Endothelial cell (in vitro differentiated cells): ENCODE measurements at places on chromosomes 13 and 19. TPM values are rescaled to one million over a fixed set of nuclear protein-coding genes. Genes with fewer than 3 reads are reported as not detected.

SCEL gene
- not detected for total RNA-seq

- DNase-seq: peak; percentile 31
Measured at GRCh38 chr19:46639358-46640182, 3.6 kb upstream of the GNG8 start.

- DNase-seq: no peak
Measured at GRCh38 chr13:102900193-102900608, 54.4 kb downstream of the ERCC5 start.

- no peak for DNase-seq
Measured at GRCh38 chr19:40128991-40129390, 38.2 kb upstream of the ZNF780A start.

DNA sequence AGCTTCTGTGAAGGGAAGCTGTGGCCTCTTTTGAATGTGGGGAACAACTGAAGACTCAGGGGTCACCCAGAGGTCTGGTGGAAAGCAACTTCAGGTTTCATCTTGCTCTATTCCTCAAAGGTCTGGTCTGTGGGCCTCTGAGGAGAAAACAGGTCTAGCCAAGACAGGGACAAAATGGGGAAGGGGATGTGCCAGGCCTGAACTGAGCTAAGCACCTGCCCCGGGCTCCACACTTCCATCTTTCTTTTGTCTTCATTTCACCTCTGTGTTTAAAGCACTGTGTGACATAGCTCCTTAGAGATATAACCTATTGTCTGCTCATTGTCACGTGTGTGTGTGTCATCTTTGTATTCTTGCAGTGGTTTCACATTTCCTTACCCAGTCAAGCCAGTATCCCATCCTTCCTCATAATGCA is 19.9 kb upstream of the GDF15 start:
- no peak for DNase-seq

GRCh38 chr13:24651718-24652345 is 28.4 kb upstream of the ATP12A start:
- no peak for DNase-seq

- DNase-seq: no peak
Measured at GRCh38 chr13:47008318-47008717, 111.5 kb upstream of the HTR2A start.

GRCh38 chr19:6065685-6066374 is 44.5 kb downstream of the RFX2 start:
- DNase-seq: peak; percentile 37

PCP2 gene
- total RNA-seq: not detected

KLK8 gene
- total RNA-seq: not detected

GRCh38 chr13:43911278-43911677 is 31.6 kb downstream of the LACC1 start:
- DNase-seq: no peak

LILRB1 gene
- not detected for total RNA-seq

- DNase-seq: no peak
Measured at GRCh38 chr13:94143624-94144350, 335.7 kb downstream of the DCT start.

GRCh38 chr19:3207461-3208242 is 16.8 kb upstream of the CELF5 start:
- DNase-seq: no peak

C19orf85 gene
- total RNA-seq: not detected

- DNase-seq: no peak
Measured at GRCh38 chr13:88005188-88005587, 334.0 kb downstream of the SLITRK5 start.

ZNF546 gene
- 4.0 TPM for total RNA-seq

IZUMO2 gene
- total RNA-seq: not detected

DNA sequence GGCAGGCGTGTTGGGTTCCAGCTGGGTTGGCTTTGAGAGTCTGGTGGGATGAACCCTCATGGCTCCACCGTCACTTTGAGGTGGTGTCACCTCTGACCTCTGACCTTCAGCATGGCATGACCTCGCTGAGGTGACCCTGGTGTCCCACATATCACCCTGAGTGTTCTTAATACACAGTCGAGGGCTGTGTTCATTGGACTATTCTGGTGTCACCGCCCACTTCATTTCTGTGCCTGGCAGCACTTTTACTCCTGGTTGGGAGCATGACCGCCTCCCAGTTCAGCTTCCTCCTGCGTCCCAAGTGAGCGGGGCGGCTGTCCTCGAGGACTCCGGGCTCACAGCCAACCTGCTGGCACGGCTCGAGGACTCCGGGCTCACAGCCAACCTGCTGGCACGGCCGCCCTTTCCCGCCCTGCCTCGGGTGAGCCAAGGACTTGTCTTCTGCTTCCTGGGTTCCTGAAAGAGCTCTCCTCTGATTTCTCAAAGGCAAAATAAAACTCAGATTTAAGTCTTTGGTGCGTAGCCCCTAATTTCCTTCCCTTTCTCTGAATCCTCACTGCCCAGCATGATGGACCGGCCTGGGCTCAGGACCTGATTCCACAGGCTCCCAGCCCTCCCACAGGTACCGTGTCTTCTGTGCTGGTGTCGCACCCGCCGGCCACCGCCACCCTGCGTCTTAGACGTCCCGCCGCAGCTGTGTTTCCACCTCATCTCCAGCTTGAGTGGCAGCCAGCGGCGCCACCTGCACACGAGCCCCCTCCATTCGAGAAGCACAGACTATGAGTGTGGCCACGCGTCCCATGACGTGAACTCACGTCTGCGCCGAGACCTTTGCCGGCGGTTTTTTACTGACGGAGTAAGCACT is 10.4 kb downstream of the ATP4B start:
- no peak for DNase-seq

GPR12 gene
- total RNA-seq: not detected

DNA sequence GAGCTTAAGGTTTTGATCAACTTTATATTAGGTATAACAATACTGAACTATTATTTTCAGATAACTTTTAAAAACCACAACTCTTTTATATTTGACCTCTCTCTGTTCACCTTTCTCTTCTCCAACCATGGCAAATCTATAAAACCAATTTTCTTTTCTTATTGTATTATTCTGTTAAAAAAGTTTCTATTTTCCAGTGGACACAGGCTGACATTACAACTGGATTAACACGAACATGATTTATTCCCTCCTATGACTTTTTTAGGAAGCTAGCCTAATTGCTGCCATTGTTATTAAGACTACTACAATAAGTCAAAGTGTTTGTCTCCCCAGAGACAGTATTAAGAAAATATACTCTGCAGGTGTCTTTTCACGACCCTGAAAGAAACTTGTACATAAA is 2291.1 kb upstream of the PCDH20 start:
- no peak for DNase-seq

ZNF730 gene
- 8.3 TPM for total RNA-seq

DNA sequence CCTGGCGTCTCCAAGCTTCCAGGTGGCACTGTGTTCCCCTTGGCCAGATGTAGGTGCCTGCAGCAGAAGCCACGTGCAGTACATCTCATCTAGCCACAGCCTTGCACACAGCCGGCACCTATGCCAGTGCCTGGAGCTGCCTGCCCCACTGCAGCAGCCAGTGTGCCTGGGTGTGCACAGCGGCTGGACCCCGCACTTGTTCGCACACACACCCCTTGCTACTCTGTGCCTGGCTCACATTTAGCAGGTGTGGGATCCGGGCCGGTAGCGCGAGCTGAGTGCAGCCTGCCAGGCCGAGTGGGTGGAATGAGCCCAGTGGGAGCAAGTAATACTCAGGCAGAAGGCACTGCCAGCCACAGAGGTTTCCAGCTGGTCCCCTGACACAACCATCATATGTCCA is 26.9 kb upstream of the RBM26 start:
- DNase-seq: no peak
